ENCODE measurements at places on chromosomes 4 and X. TPM values are rescaled to one million over a fixed set of nuclear protein-coding genes. Genes with fewer than 3 reads are reported as not detected.

- H3K27me3 ChIP-seq: no peaks in the 10 kb centered on the region
- no peak overlapping the region for H3K4me3 ChIP-seq
- no peak for DNase-seq
- no peak overlapping the region for H3K27ac ChIP-seq
- H3K36me3 ChIP-seq: no peaks in the 10 kb centered on the region
Measured at GRCh38 chrX:578531-578930, 52.1 kb upstream of the SHOX start.

DNA sequence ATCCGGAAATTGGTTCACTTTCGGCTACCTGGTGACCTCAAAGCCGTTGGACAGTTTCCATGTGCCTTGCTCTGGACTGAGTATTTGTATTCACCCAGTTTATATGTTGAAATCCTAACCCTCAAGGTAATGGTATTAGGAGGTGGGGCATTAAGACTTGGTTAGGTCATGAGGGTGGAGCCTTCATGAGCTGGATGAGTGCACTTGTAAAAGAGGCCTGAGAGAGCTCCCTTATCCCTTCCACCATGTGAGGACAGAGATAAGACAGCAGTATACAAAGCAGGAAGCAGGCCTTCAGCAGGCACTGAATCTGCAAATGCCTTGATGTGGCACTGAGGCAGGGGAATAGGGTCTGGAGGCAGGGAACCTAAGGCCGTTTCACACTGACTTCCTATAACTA lies 5.3 kb upstream of the OPHN1 start:
- H3K27me3 ChIP-seq: peaks cover 11% of the 10 kb centered on the region
- no peak for DNase-seq
- H3K27ac ChIP-seq: no peak overlapping the region
- no peaks in the 10 kb centered on the region for H3K36me3 ChIP-seq
- H3K4me1 ChIP-seq: peaks cover 12% of the 10 kb centered on the region

GRCh38 chr4:62133977-62134376 lies 933.9 kb downstream of the ADGRL3 start:
- no peak overlapping the region for H3K27ac ChIP-seq
- H3K4me1 ChIP-seq: no peaks in the 10 kb centered on the region
- H3K36me3 ChIP-seq: no peaks in the 10 kb centered on the region
- no peaks in the 10 kb centered on the region for H3K27me3 ChIP-seq

DNA sequence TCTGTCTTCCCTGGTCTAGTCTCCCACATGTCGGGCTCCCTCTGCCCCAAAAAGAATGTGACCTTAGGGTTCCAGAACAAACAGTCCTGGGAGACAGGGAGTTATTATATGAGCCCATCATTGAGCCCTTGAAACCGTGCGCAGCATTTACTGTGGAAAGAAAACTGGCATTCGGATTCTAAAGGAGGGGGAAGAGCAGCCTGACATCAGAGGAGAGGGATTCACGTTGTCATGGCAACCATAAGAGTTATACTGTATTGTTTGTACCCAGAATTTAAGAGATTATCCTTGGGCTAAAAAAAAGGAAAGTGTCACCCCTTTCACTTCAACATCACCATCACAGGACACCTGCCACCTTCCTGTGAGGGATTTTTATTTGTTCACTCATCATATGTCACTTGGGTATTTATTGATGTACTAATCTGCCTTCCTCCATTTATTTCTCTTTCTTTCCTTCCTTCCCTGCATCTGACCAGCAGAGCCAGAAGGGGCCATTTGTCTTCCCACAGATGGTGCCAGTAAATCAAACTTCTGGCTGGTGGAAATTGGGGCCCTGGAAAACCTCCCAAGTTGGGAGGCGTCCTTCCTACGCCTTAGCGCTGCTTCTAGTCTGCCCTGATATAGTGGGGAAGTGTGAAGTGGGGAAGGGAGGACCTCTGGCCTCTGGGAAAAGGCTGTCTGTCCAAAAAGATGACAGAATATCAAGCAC lies 64.9 kb upstream of the FRMPD3 start:
- DNase-seq: no peak
- H3K4me1 ChIP-seq: peaks cover 10% of the 10 kb centered on the region
- H3K36me3 ChIP-seq: no peaks in the 10 kb centered on the region
- peaks cover 6% of the 10 kb centered on the region for H3K27me3 ChIP-seq
- H3K4me3 ChIP-seq: no peak overlapping the region

CCKAR gene
- not detected for total RNA-seq

STK26 gene
- total RNA-seq: 57.1 TPM

MAGED4 gene
- total RNA-seq: not detected

HMGN5 gene
- 0.73 TPM for total RNA-seq

All from activated T-helper 1 cell treated with anti-CD3 and anti-CD28 coated beads, Interleukin-12 subunit alpha, Interleukin-12 subunit beta, Interleukin-2, Interleukin-4 antibody, amounts not matched to agents 30 ng/mL and 10 ng/mL and 1 ng/mL, durations not matched to agents 14 hours and 24 hours and 36 hours (primary cell).